ENCODE measurements at places on chromosomes 2 and 18.

GRCh38 chr2:241635756-241636155 is 1.2 kb downstream of the THAP4 start:
- DNase-seq = no peak

- no peak for DNase-seq
Observed at GRCh38 chr18:10562773-10563160, 36.9 kb downstream of the NAPG start.

DNA sequence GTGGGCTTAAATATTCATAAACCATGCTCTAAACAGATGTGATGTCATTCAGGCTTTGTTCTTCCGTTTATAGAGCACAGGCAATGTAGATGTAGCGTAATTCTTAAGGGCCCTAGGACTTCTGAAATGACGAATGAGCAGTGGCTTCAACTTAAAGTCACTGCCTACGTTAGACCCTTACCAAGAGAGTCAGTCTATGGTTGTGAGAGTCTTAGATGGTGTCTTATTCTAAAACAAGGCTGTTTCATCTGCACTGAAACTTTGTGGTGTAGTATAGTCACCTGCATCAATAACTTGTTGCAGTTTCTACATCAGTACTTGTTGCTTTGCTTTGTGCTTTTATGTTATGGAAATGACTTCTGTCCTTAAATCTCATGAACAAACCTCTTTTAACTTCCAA is 56.0 kb downstream of the PIK3C3 start:
- no peak for DNase-seq

GRCh38 chr2:18630541-18630940 is 41.2 kb upstream of the NT5C1B start:
- no peak for DNase-seq

DNA sequence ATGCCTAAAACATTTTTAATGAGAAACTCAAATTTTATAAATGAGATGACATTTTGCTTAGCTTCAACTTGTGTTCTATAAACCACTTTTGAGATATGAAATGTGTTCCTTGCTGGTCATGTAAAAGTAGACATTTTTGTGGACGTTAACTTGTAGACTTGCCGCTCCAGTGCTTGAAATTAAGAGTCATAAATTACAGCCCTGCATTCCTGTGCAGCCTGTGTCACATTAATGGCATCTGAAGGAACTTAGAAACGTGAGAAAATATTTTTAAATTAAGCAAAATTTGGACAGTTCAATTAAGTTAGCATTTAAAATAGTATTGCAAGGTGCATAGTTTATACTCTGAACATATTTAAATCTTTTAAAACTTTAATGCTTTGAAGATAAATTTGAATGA is 98.3 kb upstream of the LDLRAD4 start:
- no peak for DNase-seq

- DNase-seq = no peak
Observed at GRCh38 chr2:17558053-17558452, 17.6 kb downstream of the VSNL1 start.

- no peak for DNase-seq
Observed at GRCh38 chr18:58497845-58498244, 131.0 kb downstream of the ALPK2 start.

DNA sequence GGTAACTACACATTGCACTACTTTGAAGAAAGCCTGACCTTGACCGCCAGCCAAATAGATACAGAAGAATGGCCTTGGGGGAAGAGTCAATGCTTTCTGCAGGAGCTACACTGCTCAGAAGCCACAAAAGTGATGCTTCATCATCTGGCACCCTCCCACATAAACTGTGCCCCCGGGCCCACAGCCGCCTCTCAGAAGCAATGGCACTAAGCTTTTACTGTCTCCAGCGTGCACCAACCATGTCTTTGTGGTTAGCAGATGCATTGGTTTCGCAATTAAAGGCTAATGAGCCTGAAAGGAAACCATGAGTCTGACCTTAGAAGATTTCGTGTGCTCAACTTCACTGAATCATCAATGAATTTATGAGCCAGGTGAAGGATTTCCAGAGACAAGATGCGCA is 209.4 kb upstream of the TRIB2 start:
- no peak for DNase-seq

- no peak for DNase-seq
Observed at GRCh38 chr2:101912545-101912944, 79.2 kb upstream of the IL1R2 start.

DNA sequence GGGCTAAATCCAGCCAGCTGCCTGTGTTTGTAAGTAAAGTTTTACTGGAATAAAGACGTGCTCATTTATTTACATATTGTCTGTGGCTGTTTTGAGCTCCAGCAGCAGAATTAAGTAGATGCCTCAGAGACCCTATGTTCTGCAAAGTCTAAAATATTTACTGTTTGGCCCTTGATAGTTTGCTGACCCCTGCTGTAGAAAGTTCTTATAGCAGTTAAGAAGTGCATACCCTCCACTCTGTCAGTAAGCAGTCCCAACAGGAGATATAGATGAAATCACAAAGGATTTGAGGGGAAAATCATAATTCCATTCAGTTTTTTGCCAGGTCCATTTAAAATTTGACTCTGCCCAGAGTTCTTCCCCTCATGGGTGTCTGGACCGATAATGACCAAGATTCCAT is 50.1 kb upstream of the ITM2C start:
- DNase-seq = no peak

DNA sequence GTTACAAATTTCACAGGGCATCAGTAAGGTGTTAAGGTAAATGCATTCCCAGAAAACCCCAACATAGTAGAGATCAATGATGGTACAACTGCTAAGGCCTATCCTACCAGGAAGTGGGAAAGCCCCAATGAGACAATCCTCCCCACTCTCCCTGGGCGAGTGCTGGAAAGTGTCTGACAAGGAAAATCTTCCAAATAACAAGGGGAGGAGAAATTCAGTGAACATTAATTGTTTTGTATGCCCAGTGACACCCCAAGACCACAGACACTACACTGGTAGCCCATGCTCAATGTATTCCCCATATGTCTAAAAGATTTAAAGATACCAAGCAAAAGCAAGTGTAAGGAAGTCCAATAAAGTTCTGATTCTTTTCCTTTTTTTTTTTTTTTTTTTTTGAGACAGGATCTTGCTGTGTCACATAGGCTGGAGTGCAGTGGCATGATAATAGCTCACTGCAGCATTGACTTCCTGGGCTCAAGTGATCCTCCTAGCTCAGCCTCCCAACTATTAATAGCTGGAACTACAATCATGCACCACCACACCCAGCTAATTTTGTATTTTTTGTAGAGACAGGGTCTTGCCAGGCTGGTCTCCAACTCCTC is 24.7 kb downstream of the B4GALT6 start:
- no peak for DNase-seq

DNA sequence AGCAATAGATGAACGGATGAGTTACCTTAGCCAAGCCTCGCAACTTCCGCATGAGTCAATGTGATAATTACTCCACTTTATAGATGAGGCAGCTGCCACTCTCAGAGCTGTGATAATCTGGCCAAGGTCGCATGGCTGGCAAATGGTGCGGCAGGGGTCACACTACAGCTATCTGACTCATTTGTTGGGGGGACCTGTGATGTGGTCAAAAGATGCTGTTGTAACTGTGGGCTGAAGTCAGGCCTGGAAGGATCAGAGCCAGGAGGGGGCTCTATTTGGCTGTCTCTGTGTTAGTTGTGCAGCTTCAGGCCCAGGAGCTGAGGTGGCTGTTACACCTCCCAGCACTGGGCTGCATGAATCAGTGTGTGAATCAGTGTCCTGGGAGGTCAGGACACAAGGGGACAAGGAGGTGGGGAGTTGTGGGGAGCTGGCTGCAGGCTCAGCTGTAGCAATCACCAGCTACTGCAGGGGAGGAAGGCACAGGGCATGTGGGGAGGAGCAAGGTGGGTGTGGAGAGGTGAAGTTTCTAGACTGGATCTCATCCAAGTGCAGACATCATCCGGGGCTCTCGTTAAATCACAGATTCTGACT is 33.1 kb downstream of the NGEF start:
- no peak for DNase-seq

- no peak for DNase-seq
Observed at GRCh38 chr18:37471637-37472036, 94.0 kb downstream of the CELF4 start.

GRCh38 chr2:7595206-7595605 is 678.0 kb downstream of the RNF144A start:
- DNase-seq = no peak

- DNase-seq = no peak
Observed at GRCh38 chr2:234977228-234977679, 25.4 kb downstream of the SH3BP4 start.

DNA sequence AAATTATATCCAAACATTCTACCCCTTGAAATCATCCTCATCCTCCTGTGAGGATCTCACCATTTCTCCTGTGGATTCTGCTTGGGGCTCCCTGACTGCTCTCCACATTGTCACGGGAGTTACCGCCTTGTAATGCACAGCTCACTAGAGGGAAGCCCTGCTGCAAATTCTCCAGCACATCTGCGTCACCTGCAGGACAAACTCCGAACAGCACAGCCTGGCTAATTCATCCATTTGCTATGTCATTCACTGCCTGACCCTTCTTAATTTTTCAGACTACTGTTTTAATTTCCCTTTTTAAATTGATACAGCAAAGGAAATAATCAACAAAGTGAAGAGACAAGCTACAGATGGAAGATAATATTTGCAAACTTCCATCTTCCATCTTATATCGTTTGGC is 627.4 kb downstream of the FBXO15 start:
- no peak for DNase-seq

All from anterior cingulate cortex (tissue), 58 donors.